Progenitor cell of endocrine pancreas (in vitro differentiated cells): ENCODE measurements at places on chromosomes 1 and 21.
A peak's percentile ranks its signal among the peaks of the same experiment; 100 is the strongest.

GRCh38 chr1:53696051-53696450 is 42.9 kb downstream of the GLIS1 start:
- no peak for DNase-seq

GRCh38 chr1:168911370-168911769 is 182.4 kb upstream of the DPT start:
- DNase-seq, result no peak

GRCh38 chr1:27163093-27163492 is 8.2 kb upstream of the SLC9A1 start:
- no peak for DNase-seq

DNA sequence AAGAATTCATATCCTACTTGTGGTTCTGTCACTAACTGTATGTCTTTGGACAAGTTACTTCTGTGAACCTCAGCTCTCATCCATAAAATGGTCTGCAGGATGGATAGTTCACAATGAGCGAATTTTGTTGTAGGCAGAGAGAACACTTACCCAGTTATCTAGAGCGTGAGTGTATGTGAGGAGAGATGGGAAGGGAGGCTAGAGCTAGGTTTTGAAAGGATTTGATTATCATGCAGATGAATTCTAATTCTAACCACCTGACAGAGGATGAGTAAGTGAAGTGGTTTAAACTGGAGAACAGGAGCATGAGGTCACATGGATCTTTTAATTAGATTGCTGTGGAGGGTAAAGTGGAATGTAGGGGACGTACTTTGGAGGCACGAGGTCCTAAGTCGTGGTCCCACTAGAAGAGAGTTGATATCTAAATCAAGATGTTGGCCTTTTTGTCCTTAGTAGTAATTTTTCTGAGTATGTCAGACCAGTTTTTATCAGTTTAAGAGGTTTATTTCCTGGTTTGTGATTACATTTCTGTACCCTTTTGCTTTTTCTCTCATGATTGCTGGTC is 5.0 kb downstream of the SUCO start:
- DNase-seq, result no peak

DNA sequence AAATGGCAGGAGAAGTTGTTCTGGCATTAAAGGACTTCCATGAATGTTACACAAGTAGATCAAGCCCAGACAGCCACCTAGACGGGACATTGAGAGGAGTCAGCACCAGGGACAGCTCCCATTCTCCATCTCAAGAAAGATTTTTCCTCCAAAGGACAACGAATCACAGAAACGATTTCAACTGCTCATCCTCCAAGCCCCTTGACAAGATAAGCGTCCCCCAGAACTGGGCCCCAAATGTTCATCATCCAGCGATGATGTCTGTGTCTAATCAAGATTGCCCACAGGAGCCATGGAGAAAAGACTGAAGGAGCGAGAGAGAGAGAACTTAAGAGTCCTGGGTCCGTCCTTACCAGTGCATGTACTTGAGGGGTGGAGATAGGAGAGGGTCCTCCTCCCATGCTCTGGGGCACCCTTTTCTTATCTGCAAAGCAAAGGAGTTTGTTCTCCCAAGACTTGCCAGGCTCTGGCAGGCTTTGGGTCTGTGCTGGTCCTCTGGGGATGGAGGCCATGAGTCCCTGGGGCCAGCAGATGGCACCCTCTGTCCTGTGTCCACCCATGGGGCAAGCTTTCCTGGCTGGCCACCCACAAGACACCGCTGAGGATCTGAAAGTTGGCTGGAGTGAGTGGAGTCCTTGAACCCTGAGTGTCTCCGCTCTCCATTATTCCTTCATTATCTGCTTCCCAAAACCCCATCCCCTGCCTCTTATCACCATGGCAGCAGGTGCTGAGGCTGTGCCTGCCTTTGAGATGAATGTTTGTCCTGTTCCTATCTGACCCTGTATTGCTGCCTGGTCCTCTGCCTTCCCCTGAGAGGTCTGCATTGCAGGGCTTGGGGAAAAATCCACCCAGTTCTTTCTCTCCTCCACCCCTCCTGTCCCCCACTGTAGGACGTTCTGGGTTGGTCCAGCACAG is 164.6 kb downstream of the ACTL8 start:
- DNase-seq, result peak; percentile 56

GRCh38 chr1:247437551-247438505 is 20.1 kb downstream of the OR2B11 start:
- no peak for DNase-seq

GRCh38 chr1:159141584-159142390 is 29.6 kb upstream of the CADM3 start:
- no peak for DNase-seq

GRCh38 chr1:47527653-47528272 is 89.9 kb downstream of the FOXD2 start:
- DNase-seq, result no peak

GRCh38 chr1:209057901-209058300 is 525.6 kb upstream of the CAMK1G start:
- DNase-seq, result no peak

GRCh38 chr1:9357958-9358357 is 65.3 kb downstream of the SPSB1 start:
- no peak for DNase-seq

- no peak for DNase-seq
These were observed 217.7 kb downstream of the RERE start for GRCh38 chr1:8599646-8600212.

DNA sequence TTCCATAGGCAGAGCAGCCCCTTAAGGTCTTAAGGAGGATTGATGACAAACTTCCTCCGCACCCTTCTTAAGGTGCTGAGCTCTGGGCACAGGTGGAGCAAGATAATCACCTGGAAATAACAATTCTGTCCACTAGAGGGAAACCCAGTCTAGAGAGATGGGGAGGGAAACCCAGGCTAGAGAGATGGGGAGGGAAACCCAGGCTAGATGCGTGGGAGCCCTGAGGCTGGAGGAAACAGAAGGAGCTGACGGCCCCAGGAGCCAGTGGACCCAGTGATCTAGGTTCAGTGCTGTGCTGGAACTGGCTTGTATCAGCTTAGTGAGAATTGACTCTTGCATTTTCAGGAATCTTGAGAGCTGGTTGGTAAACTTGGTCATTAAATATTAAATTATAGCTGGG is 17.8 kb upstream of the MYCL start:
- peak; percentile 23 for DNase-seq

DNA sequence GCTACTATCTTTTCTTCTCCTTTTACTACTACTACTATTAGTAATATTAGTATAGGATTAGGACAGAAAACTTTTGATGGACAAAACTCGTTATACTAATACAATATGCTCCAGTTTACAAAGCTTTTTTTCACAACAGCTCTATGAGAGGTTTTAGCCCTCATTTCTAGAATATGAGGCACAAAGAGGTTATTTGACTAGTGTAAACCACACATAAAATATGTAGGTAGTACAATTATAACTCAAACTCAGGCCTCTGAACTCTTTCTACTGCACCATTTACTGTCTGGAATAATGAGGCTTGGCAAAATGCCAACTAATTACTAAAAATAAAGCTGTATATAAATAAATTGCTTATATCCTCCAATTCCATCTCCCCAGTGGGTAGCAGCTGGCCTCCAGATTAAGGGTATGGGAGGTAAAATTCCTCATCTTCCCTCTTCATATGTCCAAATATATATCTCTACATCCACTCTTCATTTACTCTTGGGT is 99.9 kb downstream of the LYST start:
- DNase-seq, result no peak

GRCh38 chr1:178266619-178267066 is 172.7 kb downstream of the RASAL2 start:
- no peak for DNase-seq
